ENCODE measurements at places on chromosomes 2 and 18.

DNA sequence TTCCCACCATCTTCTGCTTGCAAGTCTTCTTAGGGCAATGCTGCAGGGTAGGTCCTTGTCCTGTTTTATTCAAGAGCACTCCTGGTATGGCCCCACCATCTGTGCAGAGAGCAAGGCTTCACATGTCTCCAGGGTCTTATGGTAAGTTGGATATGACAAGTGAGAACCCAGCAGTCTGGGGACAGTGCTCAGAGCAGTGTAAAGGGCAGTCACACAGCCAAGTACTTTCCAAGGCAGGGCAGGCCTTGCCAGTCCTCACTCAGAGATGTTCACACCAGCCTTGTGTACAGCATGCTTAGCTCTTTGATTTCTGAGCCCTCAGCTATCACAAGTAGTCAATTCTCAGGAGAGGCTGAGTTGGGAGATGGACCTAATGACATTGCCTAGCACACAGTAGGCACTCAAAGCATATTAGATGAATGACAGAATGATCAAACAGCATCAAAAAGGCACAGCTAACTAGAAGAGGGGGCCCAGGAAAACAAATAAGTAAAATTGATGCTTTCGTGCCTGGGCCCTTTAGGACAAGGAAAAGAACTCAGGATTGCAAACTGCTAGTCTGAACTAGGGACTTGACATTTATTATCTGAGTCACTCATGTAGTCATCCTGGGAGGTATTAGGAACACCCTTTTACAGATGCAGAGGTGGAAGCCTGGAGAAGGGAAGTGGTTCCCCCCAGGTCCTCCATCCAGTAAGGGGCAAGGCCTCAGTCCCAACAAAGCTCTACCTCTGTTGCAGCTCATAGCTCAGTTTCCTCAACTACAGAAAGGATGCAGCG, 86.7 kb upstream of the CTAGE1 start:
- DNase-seq: no peak

GRCh38 chr2:86037795-86038192, 67.9 kb downstream of the POLR1A start:
- DNase-seq: no peak

DNA sequence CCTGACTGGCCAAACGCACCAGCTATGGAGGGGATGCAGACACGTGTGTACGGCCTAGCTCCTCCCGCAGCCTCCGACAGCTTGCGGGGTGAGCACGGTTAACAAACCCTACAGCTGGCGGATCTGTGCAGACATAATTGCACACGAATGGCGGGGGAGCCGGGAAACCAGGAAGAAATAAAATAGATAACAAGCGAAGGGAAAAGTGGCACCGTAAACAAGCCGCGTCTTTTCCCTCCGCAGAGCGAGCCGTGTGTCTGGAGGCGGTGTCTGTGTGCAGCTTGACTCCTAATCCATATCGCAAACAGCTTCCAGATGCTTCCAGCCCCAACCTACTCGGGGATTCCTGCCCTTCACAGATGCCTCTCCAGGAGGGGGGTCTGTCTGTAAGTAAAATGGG, 853.1 kb upstream of the SALL3 start:
- DNase-seq: no peak

DNA sequence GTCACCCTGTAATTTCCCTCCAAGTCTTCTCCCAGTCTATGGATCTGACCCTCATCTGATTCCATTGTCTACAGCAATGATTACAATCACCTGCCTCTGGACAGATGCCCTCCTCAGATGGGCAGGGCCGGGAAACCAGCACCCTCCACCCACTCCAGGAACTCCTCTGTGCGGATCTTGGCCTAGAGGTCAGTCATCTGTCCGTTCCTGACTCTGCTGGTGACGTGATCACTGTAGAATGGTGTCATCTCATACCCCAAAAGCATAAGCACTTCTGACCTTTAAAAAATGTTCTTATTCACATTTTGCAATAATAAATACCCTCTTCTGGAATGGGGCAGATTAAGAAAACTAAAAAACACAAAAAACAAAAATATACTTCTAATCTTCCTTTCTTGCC, 29.5 kb upstream of the BZW1 start:
- no peak for DNase-seq

- DNase-seq: no peak
Measured at GRCh38 chr2:188952901-188953300, 21.3 kb upstream of the COL3A1 start.

- DNase-seq: no peak
Measured at GRCh38 chr18:63523660-63524059, 18.5 kb upstream of the SERPINB12 start.
